ENCODE measurements at places on chromosomes 11 and 22.

DNA sequence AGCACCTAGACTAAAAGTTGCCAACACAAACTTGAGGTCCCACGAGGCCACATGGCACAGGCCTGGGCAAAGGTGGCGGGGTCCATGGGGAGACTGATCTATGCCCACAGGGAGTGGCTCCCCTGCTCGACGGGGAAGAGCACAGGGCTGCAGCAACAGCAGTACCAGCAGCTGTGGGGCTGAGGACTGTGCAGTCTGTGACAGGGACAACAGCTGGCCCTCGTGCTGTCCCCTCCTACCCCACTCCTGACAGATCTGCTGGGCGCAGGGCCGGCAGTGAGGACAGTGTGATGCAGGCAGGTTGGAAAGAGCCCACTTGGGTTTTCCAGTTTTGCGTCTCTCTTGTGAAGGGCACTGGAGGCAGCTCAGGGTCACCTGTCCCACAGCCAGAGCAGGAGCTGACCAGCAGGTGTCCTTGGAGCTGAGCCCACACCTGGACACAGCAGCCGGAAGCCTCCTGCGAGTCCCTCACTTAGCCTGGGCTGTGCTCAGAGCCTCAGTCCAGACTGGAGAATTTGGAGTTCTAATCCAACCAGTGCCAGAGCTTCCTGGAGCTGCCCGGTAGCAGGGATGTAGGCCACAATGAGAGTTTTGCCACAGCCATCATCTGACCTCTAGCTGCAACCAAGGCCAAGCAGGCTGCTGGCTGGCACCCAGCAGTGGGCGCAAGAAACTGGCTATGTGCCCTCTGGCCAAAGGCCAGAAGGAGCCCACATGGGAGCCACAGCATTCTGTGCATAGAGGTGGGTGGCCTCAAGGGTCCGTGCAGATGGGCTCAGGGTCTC is 3.6 kb upstream of the GAS2L1 start:
- no peak for DNase-seq
- H3K4me1 ChIP-seq = peaks cover 8% of the 10 kb centered on the region
- H3K27ac ChIP-seq = peak overlapping the region; percentile 57
- H3K27me3 ChIP-seq = peaks cover 5% of the 10 kb centered on the region

- H3K4me1 ChIP-seq = peaks cover 20% of the 10 kb centered on the region
- no peaks in the 10 kb centered on the region for H3K27me3 ChIP-seq
- DNase-seq = no peak
- H3K27ac ChIP-seq = peak overlapping the region; percentile 27
- no peak overlapping the region for H3K4me3 ChIP-seq
These were observed 281.6 kb downstream of the TBC1D22A start for GRCh38 chr22:47043835-47044721.

GRCh38 chr22:50581031-50581949 is 1.4 kb downstream of the CHKB start:
- H3K27ac ChIP-seq = no peak overlapping the region
- no peaks in the 10 kb centered on the region for H3K36me3 ChIP-seq
- H3K4me3 ChIP-seq = peak overlapping the region; percentile 89

GRCh38 chr11:69748637-69749036 is 26.5 kb downstream of the FGF4 start:
- no peak overlapping the region for H3K27ac ChIP-seq
- no peak overlapping the region for H3K4me3 ChIP-seq
- H3K4me1 ChIP-seq = peaks cover 17% of the 10 kb centered on the region
- no peaks in the 10 kb centered on the region for H3K27me3 ChIP-seq

DNA sequence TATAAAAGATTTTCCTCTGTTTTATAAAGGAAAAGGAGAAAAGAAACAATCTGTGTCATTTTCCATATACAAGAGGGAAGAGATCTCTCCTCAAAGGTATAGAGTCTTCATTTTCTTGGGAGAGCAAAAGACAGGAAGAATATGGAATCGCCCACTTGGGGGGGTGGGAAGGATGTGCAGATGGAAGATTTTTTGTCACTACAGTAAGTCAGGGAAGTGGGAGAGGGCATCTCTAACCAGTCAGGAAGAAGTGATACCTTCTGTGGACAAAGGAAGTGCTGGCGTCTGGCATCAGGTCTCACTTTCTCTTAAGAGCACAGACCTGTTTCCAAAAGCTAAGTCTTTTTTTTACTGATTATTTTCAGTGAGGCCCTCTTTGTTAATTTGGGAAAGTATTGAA is 1.4 kb downstream of the PRR14L start:
- peak overlapping the region; percentile 92 for H3K4me3 ChIP-seq
- no peaks in the 10 kb centered on the region for H3K27me3 ChIP-seq
- DNase-seq = no peak
- peak overlapping the region; percentile 38 for H3K27ac ChIP-seq
- H3K4me1 ChIP-seq = peaks cover 52% of the 10 kb centered on the region
- peaks cover 4% of the 10 kb centered on the region for H3K36me3 ChIP-seq

Data from neural crest cell (in vitro differentiated cells).